ENCODE measurements at places on chromosomes 3 and 15.

DNA sequence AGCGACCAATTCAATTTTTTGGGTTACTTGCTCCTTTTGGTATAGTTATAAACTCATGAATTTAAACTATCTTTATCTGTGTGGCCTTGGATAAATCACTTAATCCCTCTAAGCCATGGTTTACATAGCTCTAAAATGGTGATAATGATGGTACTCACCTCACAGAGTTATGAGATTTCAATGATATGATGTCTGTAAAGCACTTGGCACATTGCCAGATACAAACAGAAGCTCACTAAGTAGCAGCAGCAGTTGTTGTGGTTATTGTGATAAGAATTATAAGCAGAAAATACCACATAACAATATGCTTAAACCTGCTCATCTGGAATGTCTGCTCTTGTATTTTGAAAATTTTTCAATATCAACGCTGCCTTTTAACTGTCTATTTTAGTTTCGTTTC lies 185.1 kb upstream of the SNTN start:
- DNase-seq = peak; percentile 1

- no peak for DNase-seq
Measured at GRCh38 chr15:38344351-38344750, 91.7 kb downstream of the SPRED1 start.

- no peak for DNase-seq
Measured at GRCh38 chr3:139529662-139530061, 9.9 kb downstream of the RBP1 start.

DNA sequence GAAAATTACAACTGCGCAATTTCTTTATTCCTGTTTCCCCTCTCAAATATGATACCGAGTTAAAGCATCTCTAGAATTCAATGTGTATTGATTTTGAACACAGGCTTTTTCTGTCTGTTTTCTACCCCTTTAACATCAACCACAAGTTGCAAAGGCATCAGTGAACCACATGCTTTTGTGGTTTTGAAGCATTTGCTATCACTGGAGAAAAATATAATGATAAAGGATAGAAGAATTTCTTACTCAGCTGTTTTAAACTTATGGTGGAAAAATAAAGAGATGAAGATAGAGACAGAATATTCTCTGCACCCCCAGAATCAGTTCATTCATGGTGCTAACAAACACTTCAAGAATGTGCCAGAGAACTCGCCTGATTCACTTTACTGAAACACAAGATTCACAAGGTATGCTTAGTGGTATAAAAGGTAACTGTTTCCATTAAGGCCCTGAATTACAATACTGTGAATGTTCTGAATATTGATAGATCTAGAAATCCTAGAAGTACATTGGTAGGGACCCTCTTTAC lies 9.5 kb upstream of the DPPA4 start:
- no peak for DNase-seq

- DNase-seq = no peak
Measured at GRCh38 chr3:141405591-141405990, 37.3 kb downstream of the ZBTB38 start.

GRCh38 chr3:7581831-7582230 lies 720.9 kb downstream of the GRM7 start:
- DNase-seq = no peak

- peak; percentile 21 for DNase-seq
Measured at GRCh38 chr3:160451602-160452001, 2.0 kb upstream of the TRIM59 start.

GRCh38 chr3:110430146-110430545 lies 641.5 kb upstream of the NECTIN3 start:
- DNase-seq = no peak

DNA sequence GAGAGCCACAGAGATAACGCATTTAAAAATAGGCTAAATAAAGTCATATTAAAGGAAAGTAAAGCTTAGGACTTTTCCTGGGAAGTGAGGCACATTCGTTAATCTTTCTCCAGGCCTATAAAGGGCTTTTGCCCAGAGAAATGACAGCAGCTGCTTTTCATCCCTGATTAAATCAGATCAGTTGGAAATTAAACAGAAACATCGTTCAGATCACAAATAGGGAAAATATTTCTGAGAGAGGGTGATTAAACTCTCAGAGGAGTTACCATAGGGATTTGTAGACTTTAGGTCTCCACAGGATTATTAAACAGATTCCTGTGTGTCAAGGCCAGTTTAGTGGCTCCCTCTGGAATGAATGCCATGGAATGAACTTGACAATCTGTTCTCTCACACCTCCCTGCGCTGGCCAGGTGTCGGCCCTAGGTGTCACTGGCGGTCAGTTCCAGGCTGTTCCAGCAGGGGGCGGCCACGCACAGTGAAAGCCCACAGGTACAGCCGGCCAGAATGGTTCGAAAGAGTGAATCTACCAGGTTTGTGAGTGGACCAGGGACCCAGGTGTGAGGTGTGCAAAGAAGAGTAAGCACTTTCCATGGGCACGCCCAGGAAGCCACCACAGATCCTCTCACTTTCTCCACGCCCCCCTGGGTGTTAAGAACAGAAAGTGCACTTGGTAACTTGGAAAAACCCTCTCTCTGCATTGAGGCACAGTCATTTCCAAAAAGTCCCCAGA lies 253.0 kb upstream of the RASGRP1 start:
- peak; percentile 79 for DNase-seq

- DNase-seq = no peak
Measured at GRCh38 chr15:79209690-79210089, 72.8 kb upstream of the ANKRD34C start.

DNA sequence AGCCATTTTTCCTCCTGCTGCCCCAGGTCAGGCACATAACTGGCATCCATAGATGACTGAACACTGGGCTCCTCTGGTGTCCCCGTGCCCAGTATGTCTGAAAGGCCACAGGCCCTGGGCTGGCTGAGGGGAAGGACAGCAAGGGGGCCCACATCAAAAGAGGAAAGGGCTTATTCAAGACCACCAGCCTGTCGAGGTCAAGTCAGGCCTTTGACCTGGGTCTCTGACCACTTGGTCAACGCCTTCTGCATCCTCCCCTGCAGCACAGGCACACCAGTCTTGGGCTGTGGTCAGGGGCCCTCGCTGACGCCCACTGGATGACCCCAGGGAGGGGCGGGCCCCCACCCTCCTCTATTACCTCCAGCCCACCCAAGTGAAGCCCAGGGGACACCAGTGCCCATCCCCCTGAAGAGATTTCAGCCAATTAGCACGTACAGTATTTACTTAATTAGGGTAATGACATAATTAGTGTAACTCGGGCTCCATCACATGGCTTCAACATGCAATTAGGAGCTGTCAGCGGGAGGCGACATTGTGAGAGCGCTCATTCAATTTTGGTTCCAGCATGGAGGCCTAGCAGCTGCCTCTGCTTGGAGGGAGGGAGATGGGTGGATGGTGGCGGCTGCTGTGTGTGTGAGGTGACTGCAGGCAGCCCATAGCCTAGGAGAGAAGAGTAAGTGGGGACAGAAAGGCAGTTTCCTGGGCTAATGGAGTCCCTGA lies 13.5 kb upstream of the DNAH1 start:
- DNase-seq = no peak

GRCh38 chr15:65305776-65306175 lies 1.3 kb downstream of the RNU5B-1 start:
- DNase-seq = no peak

- no peak for DNase-seq
Measured at GRCh38 chr3:126525091-126525852, 1.3 kb downstream of the CHST13 start.

DNA sequence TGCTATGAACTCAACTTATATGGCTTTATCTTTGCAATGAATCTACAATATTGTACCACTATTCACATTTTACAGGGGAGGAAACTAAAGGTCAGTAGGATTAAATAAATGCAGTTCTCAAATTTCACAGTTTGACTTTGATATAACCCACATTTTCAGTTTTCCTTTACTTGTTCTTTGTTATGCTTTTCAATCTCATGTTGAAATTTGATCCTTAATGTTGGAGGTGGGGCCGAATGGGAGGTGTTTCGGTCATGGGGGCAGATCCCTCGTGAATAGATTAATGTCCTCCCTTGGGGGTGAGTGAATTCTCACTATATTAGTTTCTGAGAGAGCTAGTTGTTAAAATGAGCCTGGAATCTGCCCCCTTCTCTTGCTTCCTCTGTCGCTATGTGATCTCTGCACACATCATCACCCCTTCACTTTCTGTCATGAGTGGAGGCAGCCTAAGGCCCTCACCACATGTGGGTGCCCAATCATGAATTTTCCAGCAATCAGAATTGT lies 44.7 kb downstream of the CD200 start:
- DNase-seq = no peak

- no peak for DNase-seq
Measured at GRCh38 chr3:193782276-193782647, 189.3 kb downstream of the OPA1 start.

DNA sequence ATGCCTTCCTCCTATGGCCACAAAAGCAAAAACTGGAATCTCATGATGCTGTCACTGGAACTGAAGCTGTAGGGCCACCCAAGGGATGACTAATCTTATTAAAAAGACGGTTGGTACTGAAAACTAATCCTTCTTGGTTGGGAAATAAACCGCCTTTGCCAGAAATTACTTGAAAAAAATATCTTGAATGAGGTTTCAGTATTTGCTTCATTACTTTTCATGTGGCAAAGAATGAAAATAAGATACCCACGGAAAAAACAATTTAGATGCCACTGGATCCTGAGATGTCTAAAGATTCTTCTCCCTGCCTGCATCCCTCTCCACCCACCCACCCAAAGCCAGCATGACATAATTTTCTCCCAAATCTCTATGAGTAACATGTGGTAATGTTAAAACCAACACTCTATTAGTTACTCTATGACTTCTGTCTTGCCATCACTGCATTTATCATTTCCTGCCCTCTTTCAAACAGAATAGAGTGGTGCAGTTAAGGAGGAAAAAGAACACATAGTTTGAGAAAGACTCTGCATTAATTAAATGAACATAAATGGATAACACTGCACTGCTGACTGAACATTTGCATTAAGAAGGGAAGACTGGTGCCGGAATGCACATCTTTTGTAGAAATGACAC lies 111.8 kb upstream of the DPH6 start:
- DNase-seq = no peak

- DNase-seq = no peak
Measured at GRCh38 chr3:55521064-55521737, 34.1 kb upstream of the WNT5A start.

DNA sequence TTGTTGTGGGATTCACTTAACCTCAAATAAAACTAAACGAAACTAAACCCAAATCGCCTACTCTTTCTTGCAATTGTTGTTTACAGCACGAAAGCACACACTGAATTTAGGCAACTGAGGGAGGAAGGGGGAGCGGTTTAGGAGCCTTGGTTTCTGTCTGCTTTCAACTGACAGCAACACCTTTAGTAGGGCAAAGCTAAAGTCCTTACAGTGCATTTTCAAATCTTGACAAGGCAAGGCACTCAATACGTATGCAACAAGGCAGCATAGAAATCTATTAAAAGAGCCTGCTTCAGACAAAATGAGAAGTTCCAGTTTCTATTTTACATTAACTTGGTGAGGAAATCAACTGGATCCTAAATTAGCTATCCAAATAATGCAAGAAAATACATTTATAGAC lies 174.6 kb downstream of the CHST2 start:
- DNase-seq = no peak

GRCh38 chr3:145079436-145079835 lies 1081.5 kb downstream of the PLOD2 start:
- DNase-seq = no peak

DNA sequence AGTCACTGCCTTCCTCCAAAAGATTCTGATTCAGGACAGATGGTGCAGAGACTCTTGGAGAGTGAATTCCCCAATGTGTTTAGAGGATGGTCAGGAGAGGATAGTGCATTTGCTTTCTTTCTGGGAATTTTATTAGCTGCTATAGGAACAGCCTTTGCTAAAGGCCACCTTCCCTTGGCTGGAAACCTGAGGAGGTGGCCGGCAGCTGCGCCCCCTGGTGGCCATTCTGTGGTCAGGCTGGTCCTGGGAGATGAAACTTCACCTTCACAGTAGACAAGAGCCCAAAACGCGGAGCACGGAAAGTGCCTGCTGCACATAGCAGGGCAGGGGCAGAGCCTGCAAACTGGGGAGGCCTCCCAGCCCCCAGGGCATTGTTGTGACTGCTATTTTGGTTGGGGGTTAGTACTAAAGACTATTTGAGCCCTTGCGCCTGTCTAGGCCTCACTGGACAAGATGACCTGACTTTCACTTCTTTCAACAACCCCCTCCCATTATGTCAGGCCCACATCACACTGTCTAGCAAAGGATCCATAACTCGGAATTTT lies 34.3 kb downstream of the SEC22C start:
- DNase-seq = peak; percentile 81

DNA sequence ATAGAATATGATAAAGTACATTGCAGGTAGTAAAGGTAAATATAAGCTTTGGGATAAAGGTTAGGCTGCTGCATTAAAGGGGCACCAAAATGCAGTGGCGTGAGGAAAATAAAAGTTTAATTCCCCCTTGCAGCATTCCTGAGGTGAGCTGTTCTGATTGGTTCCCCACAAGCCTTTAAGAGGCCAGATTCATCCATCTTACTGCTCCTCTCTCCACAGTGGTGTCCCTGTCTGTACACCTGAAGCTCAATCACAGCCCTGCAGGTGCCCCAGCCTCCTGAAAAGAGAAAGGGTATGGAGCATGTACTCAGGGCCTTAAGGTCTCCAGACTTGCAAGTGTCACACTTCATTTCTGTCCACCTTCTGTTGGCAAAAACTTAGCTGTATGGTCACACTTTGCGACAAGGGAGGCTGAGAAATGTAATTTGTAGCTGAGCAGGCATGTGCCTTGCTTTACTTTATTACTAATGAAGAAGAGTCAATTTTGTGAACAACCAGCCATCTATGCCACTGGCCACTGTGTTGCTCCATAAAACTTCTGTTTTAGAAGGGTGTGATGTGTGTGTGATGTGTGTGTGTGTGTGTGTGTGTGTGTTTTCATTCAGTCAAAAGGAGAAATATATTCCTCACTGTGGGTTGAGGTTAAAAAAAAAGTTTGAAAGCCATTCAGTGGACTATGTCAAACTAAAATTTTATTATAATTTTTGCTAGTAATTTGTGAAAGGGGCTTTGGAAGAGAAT lies 12.8 kb downstream of the LACTB start:
- DNase-seq = no peak

DNA sequence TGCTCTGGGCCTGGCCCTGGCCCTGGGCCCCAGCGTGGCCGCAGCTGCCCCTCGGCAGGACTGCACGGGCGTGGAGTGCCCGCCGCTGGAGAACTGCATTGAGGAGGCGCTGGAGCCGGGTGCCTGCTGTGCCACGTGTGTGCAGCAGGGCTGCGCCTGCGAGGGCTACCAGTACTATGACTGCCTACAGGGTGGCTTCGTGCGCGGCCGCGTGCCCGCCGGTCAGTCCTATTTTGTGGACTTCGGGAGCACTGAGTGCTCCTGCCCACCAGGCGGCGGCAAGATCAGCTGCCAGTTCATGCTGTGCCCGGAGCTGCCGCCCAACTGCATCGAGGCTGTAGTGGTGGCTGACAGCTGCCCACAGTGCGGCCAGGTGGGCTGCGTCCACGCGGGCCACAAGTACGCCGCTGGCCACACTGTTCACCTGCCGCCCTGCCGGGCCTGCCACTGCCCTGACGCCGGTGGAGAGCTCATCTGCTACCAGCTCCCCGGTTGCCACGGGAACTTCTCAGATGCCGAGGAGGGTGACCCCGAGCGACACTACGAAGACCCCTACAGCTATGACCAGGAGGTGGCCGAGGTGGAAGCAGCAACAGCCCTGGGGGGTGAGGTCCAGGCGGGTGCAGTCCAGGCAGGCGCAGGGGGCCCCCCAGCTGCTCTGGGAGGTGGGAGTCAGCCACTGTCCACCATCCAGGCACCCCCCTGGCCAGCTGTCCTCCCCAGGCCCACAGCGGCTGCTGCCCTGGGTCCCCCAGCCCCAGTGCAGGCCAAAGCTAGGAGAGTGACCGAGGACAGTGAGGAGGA lies 21.7 kb downstream of the FBLN2 start:
- no peak for DNase-seq

- DNase-seq = no peak
Measured at GRCh38 chr3:149792452-149793270, at the start of gene ANKUB1. Gene ANKUB1 (minus strand): TSS chr3:149792554. CDS start chr3:149792366, 188 bp downstream.

- no peak for DNase-seq
Measured at GRCh38 chr15:80923668-80924067, 66.0 kb downstream of the MESD start.
